ENCODE measurements at places on chromosomes 12 and 14.

DNA sequence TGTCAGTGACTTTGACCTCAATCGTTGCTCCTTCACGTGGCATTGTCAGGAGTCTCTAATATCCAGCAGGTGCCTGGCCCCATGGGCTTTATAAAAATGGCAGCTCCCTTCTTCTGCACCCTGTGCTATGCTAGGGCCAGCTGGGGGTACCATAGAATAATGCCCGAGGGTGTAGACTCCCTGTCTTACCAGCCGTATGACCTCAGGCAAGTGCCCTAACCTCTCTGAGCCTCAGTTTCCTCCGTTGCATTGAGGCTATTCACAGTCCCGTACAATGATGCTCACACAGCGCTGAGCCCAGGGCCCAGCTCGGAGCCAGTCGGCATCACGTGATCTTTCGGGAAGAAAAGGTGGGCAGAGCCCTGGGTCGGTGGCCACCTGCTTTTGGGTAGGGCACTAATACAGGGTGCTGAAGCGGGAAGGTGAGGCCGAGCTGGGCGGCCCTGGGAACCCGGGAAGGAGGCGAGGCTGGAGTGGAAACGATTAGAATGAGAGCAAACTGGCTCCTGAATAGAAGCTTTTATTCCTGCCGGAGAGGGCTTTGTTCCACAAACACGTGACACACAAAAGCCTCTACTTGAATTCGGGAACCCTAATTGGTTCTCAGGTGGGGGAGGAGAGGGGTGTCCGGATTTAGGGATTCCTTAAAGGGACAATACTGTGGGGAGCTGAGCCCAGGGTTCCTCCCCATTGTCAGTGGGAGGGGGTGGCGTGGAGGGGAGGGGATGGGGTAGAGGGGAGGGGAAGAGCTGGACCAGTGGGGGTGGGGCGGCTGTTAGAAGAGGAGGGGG, 19.9 kb upstream of the MSI1 start:
- peak; percentile 41 for DNase-seq

DNA sequence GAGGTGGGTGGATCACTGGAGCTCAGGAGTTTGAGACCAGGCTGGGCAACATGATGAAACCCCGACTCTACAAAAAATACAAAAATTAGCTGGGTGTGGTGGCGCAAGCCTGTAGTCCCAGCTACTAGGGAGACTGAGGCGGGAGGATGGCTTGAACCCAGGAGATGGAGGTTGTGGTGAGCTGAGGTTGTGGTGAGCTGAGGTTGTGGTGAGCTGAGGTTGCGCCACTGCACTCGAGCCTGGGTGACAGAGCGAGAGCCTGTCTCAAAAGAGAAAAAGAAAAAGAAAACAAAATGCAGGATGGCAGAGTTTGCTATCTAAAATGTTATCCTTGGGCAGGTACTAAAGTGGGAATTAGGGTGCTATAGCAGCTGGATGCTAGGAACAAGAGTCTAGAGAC, 10.8 kb upstream of the GPRC5A start:
- DNase-seq = no peak

DNA sequence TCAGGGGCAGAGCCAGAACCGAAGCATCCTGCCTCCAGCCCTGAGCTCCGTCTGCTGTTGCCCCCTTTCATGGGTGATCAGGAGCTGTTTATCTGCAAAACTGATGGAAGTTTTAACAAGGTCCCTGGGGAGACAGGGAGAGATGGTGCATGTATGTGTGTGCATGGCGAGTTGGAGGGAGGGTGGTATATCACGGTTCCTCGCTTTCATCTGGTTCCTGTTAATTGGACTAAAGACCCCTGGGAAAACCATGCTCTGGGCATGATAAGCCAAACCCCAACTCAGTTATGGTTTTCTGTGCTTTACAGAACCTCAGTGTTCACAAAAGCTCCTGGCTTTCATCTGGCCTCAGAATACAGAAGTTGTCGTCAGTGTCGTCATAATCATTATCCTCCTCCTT, 133.6 kb downstream of the KSR2 start:
- DNase-seq = no peak

- no peak for DNase-seq
These were observed 294.3 kb upstream of the RTL1 start for GRCh38 chr14:101197595-101198397.

DNA sequence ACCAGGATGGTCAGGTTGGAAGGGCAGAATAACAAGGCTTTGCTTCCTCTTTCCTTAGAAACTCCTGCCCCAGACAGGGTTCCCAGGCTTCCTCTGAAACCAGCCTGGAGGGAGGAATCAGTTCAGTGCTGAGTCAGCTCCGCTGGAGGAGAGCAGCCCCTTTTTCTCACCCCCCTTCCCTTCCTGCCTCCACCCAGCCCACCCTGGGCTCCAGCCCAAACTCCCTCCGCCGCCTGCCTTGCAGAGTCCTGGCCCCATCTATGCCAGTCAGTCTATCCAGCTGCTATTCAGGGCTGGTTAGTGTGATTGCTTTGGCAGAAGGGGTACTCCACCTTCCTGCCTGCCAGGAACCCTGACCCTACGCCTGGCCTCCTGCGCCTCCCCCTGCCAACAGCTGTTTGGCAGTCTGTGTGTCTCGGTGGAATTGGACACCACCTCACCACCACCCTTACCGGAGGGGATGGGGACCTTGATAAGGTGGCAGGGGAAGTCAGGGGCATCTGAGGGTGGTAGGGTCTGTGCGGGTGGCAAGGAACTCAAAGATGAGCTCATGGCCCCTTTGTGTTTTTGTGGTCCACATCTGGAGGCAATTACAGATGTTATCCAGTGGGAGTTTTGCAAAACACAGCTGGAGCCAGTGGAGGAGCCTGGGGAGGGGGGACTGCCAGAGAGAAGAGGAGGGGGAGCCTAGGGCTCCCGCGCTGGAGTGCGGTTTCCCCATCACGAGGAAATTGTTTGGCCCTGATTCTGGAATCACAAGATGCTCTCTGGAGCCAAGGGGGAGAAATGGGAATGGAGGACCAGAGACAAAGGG, 12.2 kb downstream of the MMP14 start:
- DNase-seq = peak; percentile 81

DNA sequence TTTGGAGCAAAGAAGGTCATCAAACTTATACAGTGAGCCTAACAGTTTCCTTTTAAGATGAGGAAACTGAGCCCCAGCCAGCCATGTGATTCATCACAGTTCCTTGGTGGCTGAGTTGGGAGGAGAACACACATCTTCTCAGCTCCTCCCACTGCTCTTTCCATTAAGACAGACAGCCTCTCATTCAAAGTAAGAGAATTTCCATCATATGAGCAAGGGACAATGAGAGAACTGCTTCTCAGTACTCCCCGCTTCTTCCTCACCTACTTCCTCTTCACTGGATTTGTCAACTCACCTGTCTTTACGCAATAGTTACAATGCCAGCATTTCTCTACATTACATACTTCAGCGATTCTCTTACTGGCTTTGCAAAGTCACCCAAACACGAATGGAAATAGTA, 2.2 kb downstream of the IFNG start:
- DNase-seq = no peak

DNA sequence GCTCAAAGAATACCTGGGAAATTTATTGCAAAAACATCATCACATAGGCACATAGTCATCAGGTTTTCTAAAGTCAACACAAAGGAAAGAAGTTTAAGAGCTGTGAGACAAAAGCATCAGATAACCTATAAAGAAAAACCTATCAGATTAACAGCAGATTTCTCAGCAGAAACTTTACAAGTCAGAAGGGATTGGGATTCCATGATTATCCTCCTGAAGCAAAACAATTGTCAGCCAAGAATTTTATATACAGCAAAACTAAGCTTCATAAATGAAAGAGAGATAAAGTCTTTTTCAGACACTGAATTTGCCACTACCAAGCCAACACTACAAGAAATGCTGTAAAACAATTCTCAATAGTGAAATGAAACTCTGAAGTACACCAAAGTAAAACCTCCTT, 28.8 kb upstream of the LGR5 start:
- no peak for DNase-seq

DNA sequence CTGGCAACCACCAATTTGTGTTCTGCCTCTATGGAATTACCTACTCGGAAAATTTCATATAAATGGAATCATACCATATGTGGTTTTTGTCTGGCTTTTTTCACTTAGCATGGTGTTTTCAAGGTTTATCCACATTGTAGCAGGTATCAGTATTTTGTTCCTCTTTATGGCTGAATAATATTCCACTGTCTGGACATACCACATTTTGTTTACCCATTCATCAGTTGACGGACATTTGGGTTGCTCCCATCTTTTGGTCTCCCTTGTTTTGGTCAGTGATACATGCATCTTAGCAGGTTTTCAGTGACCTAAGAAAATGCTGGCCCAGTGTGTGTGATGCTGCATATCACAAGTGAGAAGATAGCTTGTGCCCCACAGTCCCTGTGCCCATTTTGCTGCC, 21.2 kb downstream of the CALM1 start:
- DNase-seq = no peak

GRCh38 chr14:66939409-66939808, 249.8 kb upstream of the GARIN2 start:
- no peak for DNase-seq

- DNase-seq = no peak
These were observed 144.4 kb downstream of the RIMBP2 start for GRCh38 chr12:130571734-130572133.

GRCh38 chr12:911191-911826, 38.2 kb downstream of the RAD52 start:
- no peak for DNase-seq

GRCh38 chr12:19129122-19129485, 429 bp upstream of the PLEKHA5 start:
- no peak for DNase-seq

- DNase-seq = no peak
These were observed 119.8 kb upstream of the SLC38A4 start for GRCh38 chr12:46945591-46945990.

DNA sequence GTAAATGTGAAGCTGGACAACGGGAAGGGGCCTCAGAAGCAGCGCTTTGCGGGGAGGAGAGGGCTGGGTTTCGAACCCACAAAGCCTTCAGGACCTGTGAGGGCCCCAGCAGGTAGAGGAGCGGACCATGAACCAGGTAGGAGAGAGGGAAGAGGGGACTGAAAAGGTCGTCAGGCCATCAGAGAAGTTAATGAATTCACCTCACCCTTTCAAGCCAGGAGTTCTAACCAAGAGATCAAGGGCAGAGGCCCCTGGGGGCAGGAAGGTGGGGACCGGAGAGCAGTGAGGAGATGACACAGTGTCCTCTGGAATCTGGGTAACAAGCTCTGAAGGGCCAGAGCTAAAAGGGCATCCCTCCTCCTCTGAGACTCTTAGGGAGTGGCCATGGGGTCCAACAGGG, 19.4 kb downstream of the SERPINA1 start:
- DNase-seq = no peak

DNA sequence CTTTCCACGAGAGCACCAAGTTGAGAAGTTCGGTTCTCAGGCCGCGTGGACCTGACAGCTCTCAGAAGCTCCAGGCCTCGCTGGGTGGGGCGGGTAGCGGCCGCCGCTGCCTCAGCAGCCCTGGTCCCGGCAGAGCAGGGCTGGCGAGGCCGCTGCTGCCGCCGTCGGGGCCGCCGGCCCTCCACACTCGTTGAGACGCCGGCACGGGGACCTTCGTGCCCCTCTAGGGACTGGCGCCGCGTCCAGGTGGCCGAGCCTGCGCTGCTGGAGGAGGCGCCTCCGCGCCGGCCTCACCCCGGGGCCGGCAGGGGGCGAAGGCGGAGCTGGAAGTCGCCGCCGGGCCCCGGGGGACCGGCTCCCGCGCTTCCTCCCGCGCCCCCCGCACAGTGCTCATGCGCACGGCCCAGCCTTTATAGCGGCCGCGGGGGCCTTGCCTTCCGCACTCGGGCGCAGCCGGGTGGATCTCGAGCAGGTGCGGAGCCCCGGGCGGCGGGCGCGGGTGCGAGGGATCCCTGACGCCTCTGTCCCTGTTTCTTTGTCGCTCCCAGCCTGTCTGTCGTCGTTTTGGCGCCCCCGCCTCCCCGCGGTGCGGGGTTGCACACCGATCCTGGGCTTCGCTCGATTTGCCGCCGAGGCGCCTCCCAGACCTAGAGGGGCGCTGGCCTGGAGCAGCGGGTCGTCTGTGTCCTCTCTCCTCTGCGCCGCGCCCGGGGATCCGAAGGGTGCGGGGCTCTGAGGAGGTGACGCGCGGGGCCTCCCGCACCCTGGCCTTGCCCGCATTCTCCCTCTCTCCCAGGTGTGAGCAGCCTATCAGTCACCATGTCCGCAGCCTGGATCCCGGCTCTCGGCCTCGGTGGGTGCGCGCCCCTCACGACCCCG, at the start of gene COCH:
Gene COCH, plus strand, starts transcription at position 440 of the 879 bp plus-strand sequence. Its CDS starts 380 bp downstream, at position 820.
- DNase-seq = no peak

- DNase-seq = no peak
These were observed 9.9 kb downstream of the ETNK1 start for GRCh38 chr12:22634883-22635282.

All from SK-MEL-5 (cell line).